ENCODE measurements at places on chromosomes 5 and 9. TPM values are rescaled to one million over a fixed set of nuclear protein-coding genes. Genes with fewer than 3 reads are reported as not detected.
A peak's percentile ranks its signal among the peaks of the same experiment; 100 is the strongest.

- DNase-seq = no peak
Observed at GRCh38 chr9:21968331-21969010, 25.7 kb downstream of the CDKN2A start.

GRCh38 chr5:147484708-147485020 is 25.2 kb downstream of the DPYSL3 start:
- peak; percentile 21 for DNase-seq

- peak; percentile 80 for DNase-seq
Observed at GRCh38 chr9:18849890-18850677, 182.9 kb downstream of the SAXO1 start.

- DNase-seq = no peak
Observed at GRCh38 chr5:125186911-125187375, 440.5 kb upstream of the ZNF608 start.

- no peak for DNase-seq
Observed at GRCh38 chr5:77430726-77431125, 61.4 kb downstream of the WDR41 start.

DNA sequence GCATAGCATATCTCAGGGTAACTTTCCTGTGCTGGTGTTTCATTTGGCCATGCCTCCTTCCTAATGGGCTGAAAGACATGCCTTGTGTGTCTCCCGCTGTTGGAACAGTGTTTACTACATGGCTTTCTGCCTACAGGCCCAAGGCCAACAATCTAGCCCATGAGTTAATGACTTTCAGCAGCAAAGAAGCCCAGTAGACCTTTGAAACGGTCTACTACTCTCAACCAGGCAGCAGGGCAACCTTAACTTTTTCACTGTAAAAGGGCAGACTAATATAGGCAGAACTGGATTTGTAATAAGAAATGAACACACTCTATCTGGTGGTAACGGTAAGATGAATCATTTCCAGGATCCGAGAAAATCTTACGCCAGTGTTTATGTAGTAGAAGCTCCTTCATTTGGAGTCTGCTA is 21.0 kb downstream of the C5orf15 start:
- no peak for DNase-seq

- DNase-seq = peak; percentile 12
Observed at GRCh38 chr5:76125888-76126287, 42.7 kb downstream of the SV2C start.

GRCh38 chr5:16489322-16489791 is 23.8 kb upstream of the ZNF622 start:
- DNase-seq = peak; percentile 77

DNA sequence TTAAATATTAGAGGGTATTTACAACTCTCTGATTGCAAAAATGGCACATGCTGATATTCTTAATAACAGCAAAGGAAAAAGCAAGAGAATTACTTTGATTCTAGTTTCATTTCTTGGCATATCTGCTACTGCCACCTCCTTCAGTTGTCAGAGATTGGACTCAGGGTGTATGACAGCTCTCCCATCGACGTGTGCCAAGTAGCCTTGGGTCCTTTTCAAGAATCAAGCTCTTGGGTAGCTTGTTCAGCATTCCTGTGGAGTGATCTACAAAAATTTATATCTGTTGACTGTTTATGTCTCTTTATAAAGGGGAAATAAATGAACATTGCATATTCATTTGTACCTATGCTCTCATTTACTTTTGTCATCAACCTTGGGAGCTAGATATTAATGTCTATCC is 315.6 kb downstream of the PRR16 start:
- DNase-seq = peak; percentile 9

DNA sequence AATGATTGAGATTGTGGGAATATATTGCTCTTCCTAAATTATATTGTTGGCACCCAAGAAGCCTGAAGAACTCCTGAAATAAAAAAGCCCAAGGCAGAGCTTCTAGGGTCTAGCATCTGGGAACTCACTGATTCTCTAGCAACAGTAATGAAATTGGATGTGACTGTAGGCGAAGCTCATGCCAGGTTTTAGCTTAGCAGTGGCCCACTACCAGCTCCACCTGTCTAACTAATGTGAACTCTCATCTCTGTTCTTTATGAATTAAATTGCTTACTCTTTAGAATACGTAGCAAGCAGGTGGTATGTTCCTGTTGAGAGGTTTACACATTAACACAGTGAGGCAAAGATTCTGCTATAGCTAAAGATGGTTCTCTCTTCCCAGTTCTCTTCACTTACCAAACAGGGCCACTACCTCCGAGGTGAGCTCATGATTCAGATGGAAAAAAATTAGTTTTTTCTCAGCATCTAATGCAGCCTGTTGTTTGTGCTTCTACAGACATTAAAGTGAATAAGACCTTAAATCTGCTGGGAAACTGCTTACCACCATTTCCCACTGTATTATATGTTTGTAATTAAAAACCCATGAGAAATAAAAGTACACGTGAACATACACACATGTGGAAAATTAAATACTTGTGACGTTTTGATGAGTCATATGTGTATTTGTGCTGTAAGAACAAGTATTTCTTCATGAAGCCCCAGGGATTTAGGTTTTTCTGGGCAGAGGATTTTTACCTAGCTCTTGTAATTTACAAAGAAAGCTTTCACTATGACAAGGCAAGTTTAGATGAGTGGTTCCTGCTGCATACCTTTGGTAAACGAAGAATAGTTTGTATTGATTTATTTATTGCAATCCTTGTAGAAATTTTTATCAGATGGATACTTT is 360.1 kb downstream of the KDM4C start:
- DNase-seq = no peak

GRCh38 chr5:80076131-80077050 is 41.2 kb downstream of the THBS4 start:
- no peak for DNase-seq

DNA sequence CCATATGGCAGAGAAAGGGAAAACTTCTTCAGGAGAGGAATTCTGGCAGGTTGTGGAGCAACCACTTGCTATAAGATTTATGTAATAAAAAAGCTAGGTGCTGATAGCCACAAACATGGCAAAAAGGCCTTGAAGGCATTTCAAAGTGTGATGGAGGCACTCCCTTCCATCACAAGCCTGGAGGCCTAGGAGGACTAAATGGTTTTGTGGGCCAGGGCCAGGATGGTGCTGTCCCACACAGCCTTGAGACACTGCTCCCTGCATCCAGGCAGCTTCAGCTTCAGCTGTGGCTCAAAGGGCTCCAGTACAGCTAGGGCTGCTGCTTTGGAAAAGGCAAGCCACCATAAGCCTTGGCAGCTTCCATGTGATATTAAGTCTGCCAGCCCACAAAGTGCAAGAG is 632.8 kb downstream of the BRINP1 start:
- no peak for DNase-seq

GRCh38 chr9:29129763-29130162 is 1556.5 kb upstream of the C9orf72 start:
- DNase-seq = no peak

GRCh38 chr9:120235081-120235480 is 344.9 kb downstream of the CDK5RAP2 start:
- DNase-seq = no peak

DNA sequence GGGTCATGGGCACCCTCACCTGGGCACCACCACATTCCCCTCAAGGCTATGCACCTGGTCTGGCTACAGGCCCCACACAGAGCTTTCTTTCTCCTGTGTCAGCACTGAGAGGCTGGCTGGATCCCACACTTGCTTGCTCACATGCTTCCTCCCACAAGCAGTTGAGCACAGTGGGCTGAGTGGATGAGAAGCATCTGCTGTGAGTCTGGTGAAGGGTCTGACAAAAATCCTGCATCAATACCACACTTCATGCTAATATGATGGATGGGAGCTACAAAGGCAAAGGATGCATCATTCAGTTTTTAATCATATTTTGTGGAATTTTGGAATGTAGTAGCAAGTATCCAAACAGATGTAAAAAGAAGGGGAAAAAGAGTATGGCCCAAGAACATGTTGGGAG is 830.8 kb upstream of the PTPRD start:
- DNase-seq = no peak

Gene MYMK
- total RNA-seq = not detected

Gene GRIA1
- 0.72 TPM for total RNA-seq

Gene SOX30
- 6.3 TPM for total RNA-seq

Gene RAD1
- total RNA-seq = 77.3 TPM

Gene DDX4
- 4.1 TPM for total RNA-seq
